ENCODE measurements at places on chromosomes 5 and 9.

DNA sequence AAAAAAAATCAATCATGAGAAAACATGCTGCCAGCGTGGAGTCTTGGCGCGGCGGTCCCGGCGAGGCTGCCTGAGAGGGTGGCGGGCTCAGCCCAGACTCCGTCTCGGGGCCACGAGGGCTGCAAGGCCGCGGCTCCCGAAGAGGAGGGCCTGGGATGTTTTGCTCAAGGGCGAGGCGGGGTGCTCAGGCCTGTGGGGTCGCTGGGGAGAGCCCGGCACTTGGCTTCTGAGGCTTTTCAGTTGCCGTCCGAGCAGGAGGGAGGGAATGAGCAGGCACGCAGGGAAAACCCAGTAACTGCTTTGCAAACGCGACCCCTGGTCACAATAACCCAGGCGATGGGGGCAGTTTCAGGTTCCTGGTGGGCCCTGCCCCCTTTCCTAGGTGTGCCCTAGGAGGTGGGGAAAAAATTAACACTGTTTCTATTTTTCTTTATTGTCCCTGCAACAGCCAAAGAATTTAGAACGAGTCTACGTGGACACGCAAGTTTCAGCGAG, 3.2 kb upstream of the IRX2 start:
- DNase-seq = peak; percentile 32

- DNase-seq = no peak
Measured at GRCh38 chr5:1913578-1913977, 30.9 kb upstream of the IRX4 start.

DNA sequence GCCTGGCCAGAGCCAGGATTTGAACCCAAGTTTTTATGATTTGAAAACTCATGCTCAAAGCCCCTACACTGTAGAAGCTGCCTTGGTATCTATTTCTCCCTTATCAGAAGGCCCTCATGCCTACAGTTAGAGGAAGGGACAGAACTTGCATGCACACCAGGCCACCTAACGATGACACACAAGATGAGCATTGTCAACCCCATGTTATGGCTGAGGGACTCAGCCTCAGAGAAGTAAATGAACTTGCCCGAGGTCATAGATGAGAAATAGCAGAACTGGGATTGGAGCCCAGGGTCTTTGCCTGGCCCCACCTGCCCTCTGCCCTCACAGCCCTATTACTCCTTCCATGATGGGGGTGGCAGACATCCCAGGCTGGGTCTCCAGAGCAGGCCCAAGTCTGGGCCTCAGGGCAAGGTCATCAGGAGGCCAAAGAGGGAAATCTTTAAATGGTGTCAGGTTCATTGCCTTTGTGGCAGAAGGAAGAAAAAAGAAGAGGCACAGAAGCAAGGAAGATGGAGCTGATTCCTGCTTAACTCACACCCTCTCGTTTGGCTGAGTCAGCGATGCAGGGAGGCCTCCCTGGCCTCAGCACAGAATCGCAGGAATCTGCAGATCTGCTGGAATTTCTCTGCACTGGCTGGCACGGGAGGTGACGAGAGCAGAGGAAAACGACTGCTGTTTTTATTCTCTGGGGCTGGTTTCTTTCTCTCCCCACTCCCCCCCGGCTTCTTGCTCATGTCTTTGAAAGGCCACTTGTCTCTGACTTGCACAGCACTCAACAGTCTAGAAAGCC, 20.6 kb upstream of the CRB2 start:
- DNase-seq = peak; percentile 86

- DNase-seq = peak; percentile 84
Measured at GRCh38 chr5:14452685-14453454, 128.7 kb upstream of the OTULINL start.

GRCh38 chr5:111399113-111399512, 113.2 kb downstream of the STARD4 start:
- DNase-seq = no peak

DNA sequence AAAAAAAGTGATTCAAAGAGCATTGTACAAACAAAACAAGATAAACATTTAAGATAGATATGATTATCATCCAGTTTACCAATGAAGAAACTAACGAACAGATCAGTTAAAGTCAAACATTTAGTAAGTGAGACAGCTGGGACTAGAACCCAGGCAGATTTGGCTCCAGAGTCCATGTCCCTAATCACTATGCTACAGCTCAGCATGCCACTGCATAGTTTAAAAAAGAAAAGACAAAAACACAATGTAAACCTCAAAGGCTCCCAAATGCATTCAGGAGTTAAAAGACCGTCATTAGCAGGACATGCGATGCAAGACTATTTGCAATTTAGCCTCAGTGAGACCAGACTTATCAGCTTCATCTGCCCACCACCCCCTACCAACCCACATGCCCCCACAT, 36.8 kb downstream of the DENND1A start:
- no peak for DNase-seq

GRCh38 chr5:7606840-7607465, 211.0 kb downstream of the ADCY2 start:
- no peak for DNase-seq

- DNase-seq = no peak
Measured at GRCh38 chr5:150460781-150461180, 11.2 kb upstream of the RPS14 start.

GRCh38 chr9:116987721-116988485, 300.8 kb downstream of the TRIM32 start:
- DNase-seq = no peak

DNA sequence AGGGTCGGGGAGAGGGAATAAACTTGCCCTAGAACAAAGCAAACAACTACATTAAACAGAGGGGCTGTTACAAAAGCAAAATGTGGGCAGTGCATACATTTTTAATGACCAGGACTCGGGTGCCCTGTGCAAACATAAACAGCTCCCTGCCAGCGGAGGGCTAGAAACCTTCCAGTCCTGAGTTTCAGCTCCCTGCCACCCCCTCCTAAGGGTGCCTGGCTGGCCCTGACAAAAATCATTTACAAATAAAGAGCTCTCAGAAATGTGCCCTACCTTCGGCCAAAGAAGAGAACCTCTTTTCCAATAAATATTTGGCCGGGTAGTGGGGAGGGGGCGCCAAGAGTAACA, 29.5 kb downstream of the FOXD1 start:
- DNase-seq = no peak

DNA sequence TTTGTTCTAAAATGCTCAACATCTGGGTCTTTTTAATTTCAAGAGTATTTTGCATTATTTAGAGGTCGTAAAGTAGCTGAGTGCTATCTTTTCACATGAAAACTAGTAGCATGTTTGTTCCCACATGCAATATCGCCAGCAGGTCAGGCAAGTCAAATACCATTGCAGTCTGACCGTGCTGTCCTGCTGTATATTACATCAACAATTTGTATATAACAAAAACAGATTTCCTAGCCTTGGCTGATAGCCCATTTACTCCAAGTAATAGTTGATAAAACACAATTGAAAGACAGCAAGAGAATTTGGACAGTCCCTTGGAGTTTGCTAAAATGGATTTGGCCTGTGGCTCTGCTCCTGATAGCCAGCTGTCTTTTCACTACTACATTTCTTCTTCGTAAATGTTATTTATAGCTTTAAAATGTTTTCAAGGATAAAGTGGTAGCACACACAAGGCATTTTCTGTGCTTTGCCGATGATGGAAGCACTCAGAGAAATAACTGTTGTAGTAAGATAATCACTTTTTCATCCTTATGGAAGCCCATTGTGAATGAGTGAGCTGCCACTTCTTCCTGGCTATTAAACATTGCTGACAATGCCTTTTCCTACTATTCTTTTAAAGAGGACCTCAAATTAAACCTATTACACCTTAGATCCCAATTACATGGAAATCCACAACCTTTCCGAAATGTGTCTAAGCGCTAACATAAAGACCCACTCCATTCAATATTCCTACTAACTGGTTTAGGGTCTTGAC, 992.1 kb downstream of the MAT2B start:
- DNase-seq = no peak
